ENCODE measurements at places on chromosomes 16 and 17.

DNA sequence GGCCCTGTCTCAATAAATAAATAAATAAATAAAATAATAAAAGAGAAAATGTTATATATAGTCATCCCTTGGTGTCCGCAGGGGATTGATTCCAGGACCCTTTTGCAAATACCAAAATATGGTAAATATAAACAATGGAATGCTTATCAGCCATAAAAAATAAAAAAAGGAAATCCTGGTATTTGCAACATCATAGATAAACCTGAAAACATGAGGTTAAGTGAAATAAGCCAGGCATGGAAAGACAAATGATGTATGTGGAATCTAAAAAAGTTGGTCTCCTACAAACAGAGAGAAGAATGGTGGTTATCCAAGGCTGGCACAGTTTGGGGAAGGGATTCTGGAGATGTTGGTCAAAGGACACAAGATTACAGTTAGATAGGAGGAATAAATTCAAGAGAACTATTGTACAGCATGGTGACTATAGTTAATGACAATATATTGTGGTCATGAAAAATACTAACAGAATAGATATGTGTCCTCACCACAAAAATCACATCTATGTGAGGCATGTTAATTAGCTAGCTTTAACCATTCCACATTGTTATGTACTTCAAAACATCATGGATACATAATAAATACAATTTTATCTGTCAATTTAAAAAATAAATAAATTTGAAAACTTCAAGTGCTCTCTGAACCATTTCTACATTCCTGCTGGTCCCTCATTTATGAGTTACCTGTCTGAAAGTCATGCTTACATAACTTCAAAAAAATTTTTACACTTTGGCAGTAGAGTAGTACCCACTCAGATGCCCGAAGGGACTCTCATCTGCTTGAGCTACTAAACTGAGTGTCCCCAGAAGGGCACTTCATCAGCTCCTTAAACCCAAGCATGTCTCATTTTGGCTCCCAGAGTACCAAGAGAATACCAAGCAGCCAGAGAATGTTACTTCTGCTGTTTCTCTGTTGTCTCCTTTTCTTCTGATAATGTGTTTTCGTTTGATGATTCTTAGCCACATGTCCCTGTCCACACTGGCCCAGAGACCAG lies 26.6 kb downstream of the N4BP1 start:
- DNase-seq: no peak

GRCh38 chr17:6915620-6916019 lies 80.2 kb upstream of the ALOX12 start:
- DNase-seq: no peak

GRCh38 chr17:71251951-71252350 lies 868.9 kb upstream of the SOX9 start:
- no peak for DNase-seq

DNA sequence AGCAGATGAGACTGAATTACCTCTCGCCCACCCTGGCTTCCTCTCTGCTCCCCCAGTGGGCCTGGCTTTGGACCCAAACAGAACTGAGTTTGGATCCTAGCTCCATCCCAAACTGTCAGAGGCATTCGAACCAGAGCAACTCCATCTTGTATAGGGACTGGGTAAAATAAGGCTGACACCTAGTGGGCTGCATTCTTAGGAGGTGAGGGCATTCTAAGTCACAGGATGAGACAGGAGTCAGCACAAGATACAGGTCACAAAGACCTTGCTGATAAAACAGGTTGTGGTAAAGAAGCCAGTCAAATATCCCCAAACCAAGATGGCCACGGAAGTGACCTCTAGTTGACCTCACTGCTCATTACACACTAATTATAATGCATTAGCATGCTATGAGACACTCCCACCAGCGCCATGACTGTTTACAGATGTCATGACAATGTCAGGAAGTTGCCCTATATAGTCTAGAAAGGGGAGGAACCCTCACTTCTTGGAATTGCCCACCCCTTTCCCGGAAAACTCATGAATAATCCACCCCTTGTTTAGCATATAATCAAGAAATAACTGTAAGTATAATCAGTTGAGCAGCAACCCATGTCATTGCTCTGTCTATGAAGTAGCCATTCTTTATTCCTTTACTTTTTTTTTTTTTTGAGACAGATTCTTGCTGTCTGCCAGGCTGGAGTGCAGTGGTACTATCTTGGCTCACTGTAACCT lies 44.4 kb downstream of the LYRM1 start:
- DNase-seq: no peak

DNA sequence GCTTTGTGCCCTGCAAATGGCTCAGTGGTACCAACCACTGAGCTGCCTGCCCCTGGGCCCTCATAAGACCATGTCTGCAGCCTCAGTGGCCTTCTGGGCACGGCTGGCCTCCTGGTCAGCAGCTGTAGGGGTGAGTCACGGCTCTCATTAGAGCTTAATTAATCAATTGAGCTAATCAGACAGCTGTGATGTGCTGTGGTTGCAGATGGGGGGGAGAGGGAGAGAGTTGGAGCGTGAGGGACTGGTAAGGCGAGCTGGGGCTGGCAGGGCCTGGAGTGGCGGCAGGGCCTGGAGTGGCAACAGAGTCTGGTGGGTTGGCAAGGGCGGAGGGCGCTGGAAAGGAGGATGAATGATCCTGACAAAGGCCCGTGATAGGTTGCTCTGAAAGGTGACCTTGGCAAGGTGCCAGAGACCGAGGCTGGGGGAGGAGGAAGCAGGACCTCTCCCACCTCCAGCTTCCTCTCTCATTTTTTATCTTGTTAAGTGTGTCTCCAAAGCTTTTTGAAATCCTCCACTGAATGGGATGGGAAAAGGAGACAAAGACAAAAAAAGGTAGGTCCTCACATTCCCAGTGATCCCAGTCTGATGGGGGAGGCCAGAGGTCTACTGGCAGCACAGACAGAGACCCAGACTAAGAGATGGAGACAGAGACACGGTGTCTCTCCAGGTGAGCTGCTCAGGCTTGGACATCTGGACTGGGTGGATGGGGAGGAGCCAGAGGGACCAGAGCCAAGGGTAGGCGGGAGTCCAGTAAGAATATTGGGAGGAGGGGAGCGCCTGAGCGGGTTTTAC lies 41.6 kb downstream of the DCAKD start:
- DNase-seq: no peak

DNA sequence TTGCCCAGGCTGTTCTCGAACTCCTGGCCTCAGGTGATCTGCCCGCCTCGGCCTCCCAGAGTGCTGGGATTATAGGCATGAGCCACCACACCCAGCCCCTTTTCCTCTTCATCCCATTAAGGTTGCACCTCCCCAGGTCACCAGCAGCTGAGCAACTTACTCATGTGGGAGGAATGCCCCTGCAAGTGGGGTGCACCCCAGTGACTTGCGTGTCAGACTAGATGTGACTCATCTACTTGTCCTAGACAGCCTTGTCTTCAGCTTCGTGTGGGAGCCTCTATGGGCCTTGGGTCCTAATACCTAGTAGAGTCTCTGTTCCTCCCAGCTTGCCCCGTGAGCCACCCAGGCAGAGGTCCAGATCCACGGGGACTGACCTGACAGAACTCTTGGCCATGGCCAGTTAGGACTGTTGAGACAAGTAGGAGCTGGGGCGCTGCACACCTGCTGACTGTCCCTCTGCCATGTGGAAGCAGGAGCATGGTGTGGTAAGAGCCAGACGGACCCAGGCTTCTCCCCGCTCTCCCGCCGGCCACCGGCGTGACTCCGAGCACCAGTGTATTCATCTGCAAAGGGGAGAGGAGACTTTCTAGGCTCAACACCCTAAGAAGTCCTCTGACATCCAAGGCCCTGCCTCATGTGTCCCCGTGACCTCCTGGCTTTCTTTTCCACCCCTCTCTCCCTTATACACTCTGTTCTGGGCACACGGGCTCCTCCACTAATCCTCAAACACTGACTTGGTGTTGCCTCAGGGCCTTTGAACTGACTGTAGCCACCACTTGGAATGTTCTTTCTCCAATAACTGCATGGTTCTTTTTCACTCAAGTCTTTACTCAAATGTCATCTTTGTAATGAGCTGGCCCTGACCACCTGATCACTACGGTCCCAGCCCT lies 11.6 kb upstream of the CBX4 start:
- no peak for DNase-seq

- no peak for DNase-seq
These were observed 401.2 kb downstream of the SEC14L1 start for GRCh38 chr17:77542011-77542410.

- DNase-seq: no peak
These were observed 454.3 kb downstream of the HAPSTR1 start for GRCh38 chr16:9545522-9546437.

DNA sequence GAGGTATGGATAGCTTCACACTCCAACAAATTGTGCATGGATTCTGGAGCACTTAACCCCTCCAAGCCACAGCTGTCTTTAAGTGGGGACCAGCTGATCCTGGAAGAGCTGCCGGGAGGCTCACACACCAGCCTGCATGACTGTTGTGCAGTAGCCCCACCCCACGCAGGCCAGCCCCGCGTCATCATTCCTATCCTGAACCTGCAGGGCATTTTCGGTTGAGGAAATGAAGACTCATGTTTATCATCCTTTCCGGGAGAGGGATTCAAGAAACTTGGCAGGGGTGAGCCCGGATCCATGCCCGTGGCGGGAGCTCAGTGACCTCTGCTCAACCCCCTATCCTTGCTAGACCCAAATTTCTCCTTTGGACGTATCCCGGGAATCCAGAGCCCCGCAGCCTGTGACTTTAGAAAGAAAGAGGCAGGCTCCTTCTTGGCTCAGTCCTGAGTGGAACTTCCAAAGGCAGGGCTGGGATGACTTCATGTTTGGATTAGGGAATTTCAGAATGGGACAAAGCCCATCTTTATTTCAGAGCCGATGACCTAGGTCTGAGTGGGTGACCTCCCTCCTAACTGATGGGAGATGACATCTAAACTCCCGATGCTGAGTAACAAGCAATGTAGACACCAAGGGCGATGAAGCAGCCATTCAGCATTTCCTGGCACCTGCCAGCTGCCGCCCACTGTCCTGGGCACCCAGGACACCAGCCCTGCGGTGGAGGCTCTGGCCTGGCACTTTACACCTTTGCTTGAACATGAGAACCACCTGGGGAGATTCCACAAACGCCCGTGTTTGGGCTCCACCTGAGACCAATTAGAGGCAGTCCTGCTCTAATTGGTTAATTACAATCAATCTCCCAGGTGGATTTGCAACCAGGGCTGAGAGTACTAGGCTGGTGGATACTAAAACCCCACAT lies 43.3 kb upstream of the CMIP start:
- no peak for DNase-seq

- DNase-seq: no peak
These were observed 53.3 kb upstream of the DLX4 start for GRCh38 chr17:49915670-49916069.

All from globus pallidus (tissue), 1 donor.